ENCODE measurements at places on chromosomes 5 and 9. TPM values are rescaled to one million over a fixed set of nuclear protein-coding genes. Genes with fewer than 3 reads are reported as not detected.

CD180 gene
- total RNA-seq: 0.27 TPM

GRCh38 chr5:139825690-139826089 lies 30.1 kb downstream of the PSD2 start:
- H3K4me1 ChIP-seq: no peaks in the 10 kb centered on the region
- H3K4me3 ChIP-seq: no peak overlapping the region
- no peak for DNase-seq

DNA sequence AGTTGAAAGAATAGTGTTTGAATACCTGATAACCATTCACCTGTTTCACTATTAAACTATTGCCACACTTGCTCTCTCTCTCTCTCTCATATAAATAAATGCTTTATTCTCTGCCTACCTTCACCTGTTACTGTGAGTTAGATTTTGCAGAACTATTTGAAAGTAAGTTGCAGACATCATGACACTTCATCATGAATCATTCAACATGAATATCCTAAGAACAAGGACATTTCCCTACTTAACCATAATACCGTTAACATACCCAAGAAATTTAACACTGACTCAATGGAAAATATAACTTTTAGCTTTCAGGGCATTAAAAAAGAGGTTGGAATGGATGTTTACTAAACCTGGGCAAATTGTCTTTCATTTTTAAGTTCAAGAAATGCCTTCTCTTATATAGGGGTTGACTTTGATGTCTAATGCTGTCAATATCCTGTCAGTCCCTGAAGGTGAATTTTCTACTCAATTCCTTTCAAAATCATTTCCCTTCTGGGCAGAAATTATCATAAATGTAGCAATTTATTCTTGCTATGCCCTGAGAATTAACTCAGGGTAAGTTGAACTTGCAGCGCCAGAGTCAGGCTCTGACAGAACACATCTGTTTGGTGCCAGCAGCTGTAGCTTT lies 582.6 kb upstream of the TLE4 start:
- no peak overlapping the region for H3K27ac ChIP-seq
- H3K36me3 ChIP-seq: no peaks in the 10 kb centered on the region
- H3K27me3 ChIP-seq: no peaks in the 10 kb centered on the region
- no peaks in the 10 kb centered on the region for H3K4me1 ChIP-seq
- H3K4me3 ChIP-seq: no peak overlapping the region
- no peak for DNase-seq

- H3K4me1 ChIP-seq: no peaks in the 10 kb centered on the region
- no peak overlapping the region for H3K27ac ChIP-seq
- no peak overlapping the region for H3K4me3 ChIP-seq
- no peak for DNase-seq
- no peaks in the 10 kb centered on the region for H3K27me3 ChIP-seq
Observed at GRCh38 chr5:58477760-58478376, 13.4 kb upstream of the GAPT start.

JADE2 gene
- 107 TPM for total RNA-seq

- H3K4me3 ChIP-seq: no peak within 1 kb of the TSS
- H3K4me1 ChIP-seq: peaks cover 5% of the 10 kb centered on the region
- no peak for DNase-seq
- no peaks in the 10 kb centered on the region for H3K36me3 ChIP-seq
- H3K27ac ChIP-seq: no peak within 1 kb of the TSS
Observed at GRCh38 chr5:1201327-1202025, at the start of gene SLC6A19. SLC6A19 (plus strand) TSS chr5:1201595; CDS start chr5:1201651, 56 bp downstream.

GAS1 gene
- 0.55 TPM for total RNA-seq

DNA sequence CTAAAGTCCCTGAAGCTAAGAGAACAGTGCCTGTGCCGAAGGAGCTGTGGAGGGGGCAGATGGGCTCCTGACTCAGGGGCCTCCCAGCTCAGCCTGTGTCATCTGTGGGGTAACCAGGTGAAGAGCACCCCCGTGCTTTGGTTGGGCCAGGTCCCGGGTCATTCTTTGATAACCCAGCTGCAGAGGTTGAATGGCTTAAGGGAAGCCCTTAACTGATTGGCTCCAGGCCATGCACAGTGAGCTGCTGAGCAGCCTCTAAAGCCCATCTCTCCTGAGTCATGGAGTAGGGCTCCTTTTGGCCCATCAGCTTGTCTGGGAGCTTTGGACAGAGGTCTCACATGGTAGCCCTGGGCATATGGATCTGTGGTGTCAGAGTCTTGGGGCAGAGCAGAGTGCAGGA lies 28.7 kb downstream of the COL27A1 start:
- no peaks in the 10 kb centered on the region for H3K36me3 ChIP-seq
- H3K4me1 ChIP-seq: no peaks in the 10 kb centered on the region
- DNase-seq: no peak
- no peak overlapping the region for H3K27ac ChIP-seq
- H3K27me3 ChIP-seq: no peaks in the 10 kb centered on the region

MVB12B gene
- 11.0 TPM for total RNA-seq

LRRC19 gene
- total RNA-seq: not detected

DNA sequence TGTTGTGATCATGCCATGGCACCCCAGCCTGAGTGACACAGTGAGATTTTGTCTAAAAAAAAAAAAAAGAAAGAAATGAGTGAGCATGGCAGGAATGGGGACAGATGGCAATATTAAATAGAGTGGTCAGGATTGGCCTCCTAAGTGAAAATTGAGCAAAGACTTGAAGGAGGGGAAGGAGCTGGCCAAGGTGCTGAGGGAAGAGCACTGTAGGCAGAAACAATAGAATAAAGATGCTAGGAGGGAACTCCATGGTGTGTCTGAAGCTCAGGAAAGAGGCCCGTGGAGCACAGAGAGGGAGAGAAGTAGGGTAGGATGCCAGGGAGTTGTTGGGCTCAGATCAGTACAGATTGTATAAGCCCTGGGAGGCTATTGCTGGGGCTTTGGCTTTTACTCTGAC lies 64.4 kb upstream of the PCAT7 start:
- no peaks in the 10 kb centered on the region for H3K4me1 ChIP-seq
- H3K27me3 ChIP-seq: no peaks in the 10 kb centered on the region
- H3K4me3 ChIP-seq: no peak overlapping the region
- H3K36me3 ChIP-seq: no peaks in the 10 kb centered on the region
- no peak for DNase-seq
- H3K27ac ChIP-seq: no peak overlapping the region

DNA sequence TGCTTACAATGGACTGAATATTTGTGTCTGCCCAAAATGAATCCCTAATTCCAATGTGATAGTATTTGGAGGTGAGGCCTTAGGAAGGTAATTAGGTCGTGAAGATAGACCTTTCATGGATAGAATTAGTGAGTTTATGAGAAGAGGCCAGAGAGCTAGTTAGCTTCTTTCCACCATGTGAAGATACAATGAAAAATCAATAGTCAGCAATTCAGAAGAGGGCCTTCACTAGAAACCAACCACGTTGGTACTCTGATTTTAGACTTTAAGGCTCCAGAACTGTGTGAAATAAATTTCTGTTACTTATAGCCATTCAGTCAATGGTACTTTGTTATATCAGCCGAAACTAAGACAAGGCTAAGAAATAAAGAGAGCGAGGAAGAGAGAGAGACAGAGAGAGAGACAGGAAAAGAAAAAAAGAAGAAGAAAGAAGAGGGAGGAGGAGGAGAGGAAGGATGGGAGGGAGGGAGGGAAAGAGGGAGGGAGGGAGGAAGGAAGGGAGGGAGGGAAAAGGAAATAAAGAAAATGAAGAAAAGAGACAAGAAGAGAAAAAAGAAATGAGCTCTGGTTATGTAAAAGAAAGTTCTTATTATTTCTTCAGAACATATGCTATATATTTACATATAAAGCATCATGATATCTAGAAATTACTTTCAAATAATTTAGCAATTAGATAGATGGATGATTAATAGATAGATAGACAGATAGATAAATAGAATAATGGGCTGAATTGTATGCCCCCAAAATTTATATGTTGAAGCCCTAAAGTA lies 1725.3 kb downstream of the EFNA5 start:
- DNase-seq: no peak
- H3K27me3 ChIP-seq: no peaks in the 10 kb centered on the region
- no peak overlapping the region for H3K27ac ChIP-seq
- H3K4me3 ChIP-seq: no peak overlapping the region
- H3K36me3 ChIP-seq: no peaks in the 10 kb centered on the region
- H3K4me1 ChIP-seq: no peaks in the 10 kb centered on the region
